ENCODE measurements at places on chromosomes 7 and 10.

- peak; percentile 40 for DNase-seq
Measured at GRCh38 chr10:73968098-73968521, 29.8 kb upstream of the VCL start.

GRCh38 chr7:121411597-121411979 lies 15.5 kb upstream of the FAM3C start:
- DNase-seq = no peak

DNA sequence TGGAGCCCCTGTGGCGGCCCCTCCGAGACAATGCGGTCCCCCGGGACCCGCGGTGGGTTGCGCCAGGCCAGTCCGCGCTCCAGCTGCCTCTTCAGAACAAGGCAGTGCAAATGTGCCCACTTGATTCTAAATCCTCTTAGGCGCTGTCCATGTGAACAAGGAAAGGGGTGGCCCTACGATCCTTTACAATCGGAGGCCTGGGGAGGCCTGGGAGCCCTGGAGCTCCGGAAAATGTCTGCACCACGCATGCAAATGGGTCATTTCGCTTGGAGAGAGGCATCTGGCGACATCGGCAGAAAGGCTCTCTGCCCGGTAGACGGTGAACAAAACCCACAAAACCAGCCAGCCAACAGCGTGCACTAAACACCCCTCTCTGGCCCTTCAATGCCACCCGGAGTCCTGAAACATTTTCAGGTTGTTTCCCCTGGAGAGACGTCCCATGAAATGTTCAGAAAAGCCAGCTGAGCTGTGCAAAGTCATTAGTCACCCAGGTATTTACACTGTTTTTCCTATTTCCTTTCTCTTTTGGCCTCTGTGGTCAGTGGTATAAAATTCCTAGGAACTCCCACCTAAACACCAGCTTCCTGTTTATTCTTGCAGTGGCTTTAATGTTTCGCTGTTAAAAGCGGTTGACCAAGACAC lies 102.8 kb upstream of the ZNF438 start:
- DNase-seq = peak; percentile 57

DNA sequence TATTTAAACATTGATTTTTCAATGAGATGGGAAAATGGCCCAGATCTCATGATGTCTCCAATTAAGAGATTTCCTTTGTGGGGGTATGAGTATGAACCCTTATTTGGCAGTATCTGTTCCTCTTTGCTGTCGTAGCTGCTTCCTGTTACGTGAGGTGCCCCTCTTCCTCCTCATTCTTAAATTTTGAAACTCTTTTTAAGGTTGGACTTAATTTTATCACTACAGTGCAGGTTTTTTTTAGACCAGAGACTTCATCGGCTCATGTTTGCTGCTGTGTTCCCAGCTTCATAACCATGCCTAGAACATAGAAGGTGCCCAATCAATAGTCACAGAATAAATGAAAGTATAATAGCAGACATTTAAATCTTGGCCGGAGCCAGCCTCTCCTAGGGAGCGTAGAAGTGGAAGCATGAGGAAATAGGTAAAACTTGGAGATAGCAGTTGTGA lies 2.4 kb downstream of the MIOS start:
- DNase-seq = no peak

DNA sequence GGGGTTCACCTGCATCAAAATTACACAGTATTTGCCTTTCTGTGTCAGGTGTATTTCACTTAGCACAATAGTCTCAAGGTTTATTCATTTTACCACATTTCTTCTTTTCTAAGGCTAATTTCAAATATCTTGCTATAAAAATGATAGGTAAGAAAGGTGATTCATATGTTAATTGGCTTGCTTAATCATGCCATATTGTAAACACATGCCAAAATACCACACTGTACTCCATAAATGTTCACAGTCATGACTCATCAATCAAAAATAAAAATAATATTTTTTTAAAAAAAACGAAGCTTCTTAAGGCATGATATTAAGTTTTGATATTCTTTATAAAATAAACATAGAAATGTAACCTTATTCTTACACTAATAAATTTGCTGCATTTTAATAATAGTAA lies 947.1 kb downstream of the GRM8 start:
- DNase-seq = no peak

DNA sequence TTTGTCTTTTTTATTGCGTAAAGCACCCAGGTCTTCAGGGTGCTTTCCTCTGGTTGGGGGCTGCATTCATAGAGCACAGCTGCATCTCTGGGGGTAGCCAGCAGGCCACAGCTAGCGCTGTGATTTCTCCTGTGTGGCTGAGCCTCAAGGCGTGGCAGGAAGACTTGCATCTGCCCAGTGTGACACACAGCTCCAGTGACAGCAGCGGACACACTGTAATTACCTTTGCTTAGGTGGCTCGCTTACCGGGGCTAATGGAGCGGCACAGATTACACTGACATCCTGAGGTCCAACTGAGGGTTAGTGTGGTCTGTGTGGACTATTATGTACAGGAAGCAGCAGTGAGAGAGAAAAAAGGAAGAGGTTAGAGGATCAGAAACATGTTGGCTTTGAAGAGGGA lies 27.1 kb downstream of the ABCB4 start:
- DNase-seq = no peak

DNA sequence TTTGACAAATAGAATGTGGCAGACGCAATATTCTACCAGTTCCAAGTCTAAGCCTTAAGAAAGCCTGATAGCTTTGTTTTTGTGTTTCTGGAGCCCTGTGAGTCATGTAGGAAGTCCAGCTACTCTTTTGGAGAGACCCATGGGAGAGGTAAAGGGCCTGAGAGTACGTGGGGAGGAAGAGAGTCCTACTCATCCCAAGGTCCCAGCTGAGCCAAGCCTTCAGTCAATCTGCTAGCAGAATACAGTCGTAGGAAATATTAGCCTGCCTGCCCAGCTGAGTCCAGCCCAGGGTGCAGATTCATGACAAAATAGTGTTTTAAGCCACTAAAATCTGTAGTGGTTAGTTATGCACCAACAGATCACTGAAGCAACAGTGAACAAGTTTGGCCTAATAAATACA lies 9.0 kb upstream of the GNA12 start:
- DNase-seq = peak; percentile 39

DNA sequence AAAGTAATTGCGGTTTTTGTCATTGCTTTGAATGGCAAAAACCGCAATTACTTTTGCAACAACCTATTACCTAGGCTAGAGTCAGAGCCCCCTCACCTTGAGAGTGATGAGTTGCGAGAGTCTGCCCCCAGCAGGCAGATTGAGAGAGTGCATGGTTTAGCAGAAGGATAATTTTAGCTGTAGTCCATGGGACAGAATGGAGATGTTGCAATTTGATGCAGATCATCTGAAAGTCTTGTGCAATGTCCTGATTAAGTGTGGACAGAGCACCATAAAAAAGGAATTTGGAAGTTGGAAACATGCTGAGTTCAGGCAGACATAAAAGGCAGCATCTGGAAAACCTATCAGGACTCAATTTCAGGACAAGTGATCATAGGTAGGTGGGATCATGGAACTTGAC lies 48.7 kb downstream of the GPR141 start:
- DNase-seq = peak; percentile 34

DNA sequence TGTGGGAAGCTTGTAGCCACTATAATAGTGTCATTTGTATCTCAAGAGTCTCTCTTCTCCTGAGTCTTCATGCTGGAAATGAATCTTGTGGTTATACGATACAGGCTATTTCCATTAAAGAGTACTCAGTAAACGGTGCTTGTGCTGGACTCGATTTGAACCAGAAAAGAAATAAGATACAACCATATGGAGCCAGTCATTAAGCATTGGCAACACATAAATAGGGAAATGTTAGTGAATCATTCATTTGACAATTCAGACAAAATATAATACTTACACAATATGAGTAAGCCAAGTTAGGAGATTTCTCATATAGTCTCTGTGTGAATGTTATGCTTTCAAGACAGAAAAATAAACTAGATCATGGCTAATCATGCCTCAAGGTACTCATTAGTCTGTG lies 356.8 kb downstream of the PLXDC2 start:
- DNase-seq = no peak

- no peak for DNase-seq
Measured at GRCh38 chr7:74475987-74476350, 22.3 kb downstream of the GTF2IRD1 start.
